ENCODE measurements at places on chromosomes 16 and 17.

DNA sequence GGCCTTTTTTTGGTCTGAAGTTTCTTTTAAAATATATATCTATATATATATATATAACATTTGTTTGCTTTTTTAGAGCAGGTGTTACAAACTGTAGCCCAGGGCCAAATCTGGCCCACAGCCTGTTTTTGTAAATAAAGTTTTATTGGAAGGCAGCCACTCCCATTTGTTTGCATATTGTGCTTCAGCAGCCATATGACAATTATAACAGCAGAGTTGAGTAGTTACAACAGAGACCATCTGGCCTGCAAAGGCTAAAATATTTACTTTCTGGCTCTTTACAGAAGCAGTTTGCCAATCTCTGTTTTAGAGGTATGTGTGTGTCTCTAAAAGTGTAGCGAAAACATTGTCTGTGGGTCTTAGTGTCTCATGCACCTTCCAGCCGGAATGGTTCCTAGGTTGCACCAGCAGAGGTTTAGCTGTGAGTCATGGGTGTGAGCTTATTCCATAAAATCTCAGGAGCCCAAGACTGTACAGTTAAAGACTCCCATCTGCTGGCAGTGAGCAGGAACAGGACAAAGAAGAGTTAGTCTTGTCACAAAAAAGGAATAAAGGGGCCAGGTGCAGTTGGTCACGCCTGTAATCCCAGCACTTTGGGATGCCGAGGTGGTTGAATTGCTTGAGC is 23.8 kb downstream of the LCMT1 start:
- DNase-seq, result no peak

DNA sequence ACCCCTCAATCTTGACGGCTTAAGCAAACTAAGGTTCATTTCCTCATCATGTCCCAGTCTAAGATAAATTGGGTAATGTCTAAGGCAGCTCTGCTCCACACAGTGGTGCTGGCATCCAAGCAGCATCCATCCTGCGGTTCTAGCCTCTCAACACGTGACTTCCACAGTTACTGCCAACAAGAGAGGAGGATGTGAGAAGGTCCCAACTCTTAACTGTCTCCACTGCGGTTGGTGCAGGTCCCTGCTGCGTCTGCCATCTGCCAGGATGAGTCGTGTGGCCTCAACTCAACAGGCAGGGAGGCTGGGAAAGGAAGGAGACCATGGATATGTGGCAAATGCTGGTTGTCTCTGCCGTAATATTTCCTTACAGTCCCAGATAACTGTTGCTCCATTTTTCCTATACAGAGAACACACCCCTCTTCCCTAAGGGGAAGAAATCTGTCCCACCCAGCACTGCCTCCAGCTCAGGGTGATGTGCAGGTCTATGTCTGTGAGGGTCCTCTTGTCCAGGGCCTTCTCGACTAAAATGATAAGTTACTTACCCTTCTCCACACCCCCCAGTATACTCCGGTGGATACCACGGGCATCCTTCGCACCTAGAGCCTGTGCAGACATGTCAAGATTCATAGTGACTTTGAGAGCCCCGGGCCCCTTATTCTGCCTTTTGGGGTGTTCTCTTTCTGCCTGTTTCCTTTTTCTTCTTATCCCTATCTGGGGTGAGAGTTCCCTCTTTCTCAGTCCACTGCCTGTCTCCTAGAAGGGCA is 64.7 kb downstream of the KCNJ18 start:
- no peak for DNase-seq

DNA sequence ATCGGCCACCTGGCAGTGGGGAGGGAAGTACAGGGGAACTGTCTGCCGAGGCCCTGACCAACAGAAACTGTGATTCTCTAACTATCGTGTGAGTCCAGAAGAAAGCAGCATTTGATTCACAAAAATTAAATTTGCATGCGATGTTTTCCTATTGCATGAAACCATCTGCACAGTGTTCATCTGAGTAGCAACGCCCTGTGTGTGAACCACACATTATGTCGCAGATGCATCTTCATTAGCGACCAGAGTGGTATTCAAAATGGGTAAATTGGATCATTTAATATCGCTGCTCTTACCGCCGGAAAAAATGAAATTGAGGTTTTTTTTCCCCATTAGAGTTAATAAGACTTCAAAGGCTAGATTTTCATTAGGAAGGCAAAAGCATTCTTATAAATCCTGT is 260.6 kb downstream of the ABCC12 start:
- DNase-seq, result no peak

GRCh38 chr16:89436366-89436765 is 54.0 kb downstream of the ANKRD11 start:
- DNase-seq, result no peak

DNA sequence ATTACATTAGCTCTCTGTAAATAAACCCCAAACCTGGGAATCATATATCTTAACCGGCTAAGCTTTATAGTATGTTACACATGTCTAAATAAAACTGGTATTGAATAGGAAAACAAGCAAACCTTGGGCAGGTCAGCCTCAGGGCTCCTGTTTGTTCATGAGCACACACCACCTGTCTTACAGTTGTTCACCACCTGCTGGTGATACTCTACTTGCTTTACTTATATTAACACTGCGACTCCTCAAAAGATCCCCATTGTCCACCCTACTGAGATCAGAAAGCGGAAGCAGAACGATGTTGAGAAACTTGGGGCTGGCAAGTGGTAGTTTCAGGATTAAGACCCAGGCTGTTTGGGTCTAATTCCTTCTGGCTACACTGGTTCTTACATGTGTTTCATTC is 16.4 kb downstream of the CDH13 start:
- no peak for DNase-seq

DNA sequence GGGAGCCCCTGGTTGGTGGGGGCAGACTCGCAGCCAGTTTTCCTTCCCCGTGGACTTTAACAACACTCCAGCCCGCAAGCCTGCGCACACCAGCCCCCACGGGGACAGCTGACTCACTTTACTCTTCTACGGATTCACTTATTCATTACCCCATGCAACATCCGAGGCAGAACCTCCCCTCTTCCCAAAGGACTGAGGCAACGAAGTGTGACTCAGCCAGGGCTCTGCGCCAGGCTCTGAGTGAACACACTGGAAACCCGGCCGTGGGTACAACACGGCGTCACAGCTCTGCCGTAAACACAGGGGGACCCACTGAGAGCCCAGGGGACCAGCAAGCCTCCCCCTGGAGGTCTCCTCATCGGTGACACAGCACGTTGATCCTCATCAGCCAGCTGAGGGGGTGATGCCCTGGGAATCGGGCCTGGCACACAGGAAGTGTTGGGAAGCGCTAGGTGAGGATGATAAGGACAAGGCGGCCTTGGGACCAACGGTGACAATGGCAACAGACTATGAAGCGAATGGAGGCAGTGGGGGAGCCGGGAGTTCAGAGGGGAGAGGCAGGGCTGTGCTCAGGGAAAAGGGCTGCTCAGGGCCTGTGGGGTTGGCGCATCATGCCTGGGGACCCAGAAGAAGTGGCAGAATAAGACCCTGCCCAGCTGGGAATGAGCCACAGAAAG is 14.6 kb downstream of the COTL1 start:
- DNase-seq, result peak; percentile 58

Measured in activated T-cell treated with anti-CD3 and anti-CD28 coated beads for 48 hours (primary cell).